ENCODE measurements at places on chromosomes 1 and 21. TPM values are rescaled to one million over a fixed set of nuclear protein-coding genes. Genes with fewer than 3 reads are reported as not detected.
A peak's percentile ranks its signal among the peaks of the same experiment; 100 is the strongest.

DNA sequence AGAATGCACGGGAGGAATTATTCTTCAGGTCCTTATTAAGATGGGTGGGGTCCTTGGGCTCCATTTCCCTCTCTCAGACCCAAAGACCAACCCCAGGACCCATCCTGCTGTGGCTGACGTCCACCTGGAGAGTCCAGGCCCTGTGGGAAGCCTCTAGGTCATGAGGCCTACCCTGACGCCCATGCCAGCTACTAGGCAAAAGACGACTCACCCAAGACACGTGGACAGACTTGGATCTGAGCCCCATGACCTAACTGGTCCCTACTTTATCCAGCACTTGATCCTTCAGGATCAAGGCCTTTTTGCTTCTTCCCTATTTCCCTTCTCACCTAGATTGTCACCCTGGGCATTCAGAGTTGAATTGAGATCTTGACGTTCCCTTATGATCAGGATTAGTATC, 56.0 kb upstream of the CASZ1 start:
- ATAC-seq, result no peak

GRCh38 chr1:109514846-109515245, 5.3 kb upstream of the AMIGO1 start:
- ATAC-seq, result no peak

- ATAC-seq, result no peak
These were observed 113.7 kb downstream of the ZSCAN20 start for GRCh38 chr1:33586106-33586505.

DNA sequence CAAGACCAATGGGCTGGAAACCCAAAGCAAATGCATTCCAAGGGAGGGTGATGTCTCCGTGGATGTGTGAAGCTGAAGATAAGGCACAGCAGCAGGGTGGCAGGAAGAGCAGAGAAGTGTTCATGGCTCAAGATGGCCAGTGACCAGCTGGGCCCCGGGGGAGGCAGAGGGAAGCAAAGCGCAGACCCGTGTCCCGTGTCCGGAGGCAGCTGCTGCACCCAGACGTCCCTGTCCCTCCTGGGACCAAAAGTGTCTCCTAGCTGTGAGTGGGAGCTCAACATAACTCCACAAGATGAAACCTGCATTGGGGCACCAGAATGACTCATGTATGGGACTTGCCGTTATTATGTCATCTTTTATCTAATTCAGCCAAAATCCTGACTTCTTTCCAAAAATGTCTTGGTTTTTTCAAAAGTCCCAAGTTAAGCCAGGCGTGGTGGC, 118.2 kb downstream of the RIPK4 start:
- ATAC-seq, result no peak

GRCh38 chr1:175737451-175737850, 5.9 kb downstream of the TNR start:
- no peak for ATAC-seq

DNA sequence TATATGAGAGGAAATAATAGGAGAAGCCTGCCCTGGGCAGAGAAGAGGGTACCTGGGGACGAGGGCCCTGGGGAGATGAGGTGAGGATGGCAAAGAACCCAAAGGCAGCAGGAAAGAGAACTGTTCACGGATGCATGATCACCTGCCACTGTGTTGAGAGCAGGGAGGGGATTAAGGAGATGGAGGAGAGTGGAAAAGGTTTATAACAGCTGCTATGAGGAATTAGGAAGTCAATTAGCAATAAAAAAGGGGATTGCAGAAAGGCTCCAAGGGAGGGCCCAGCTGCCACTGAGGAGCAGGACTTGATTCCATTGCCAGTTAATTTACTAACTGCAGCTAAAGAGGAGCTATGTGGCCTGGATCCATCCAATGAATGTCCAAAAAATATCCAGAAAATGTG, 61.1 kb downstream of the GFI1 start:
- no peak for ATAC-seq

DNA sequence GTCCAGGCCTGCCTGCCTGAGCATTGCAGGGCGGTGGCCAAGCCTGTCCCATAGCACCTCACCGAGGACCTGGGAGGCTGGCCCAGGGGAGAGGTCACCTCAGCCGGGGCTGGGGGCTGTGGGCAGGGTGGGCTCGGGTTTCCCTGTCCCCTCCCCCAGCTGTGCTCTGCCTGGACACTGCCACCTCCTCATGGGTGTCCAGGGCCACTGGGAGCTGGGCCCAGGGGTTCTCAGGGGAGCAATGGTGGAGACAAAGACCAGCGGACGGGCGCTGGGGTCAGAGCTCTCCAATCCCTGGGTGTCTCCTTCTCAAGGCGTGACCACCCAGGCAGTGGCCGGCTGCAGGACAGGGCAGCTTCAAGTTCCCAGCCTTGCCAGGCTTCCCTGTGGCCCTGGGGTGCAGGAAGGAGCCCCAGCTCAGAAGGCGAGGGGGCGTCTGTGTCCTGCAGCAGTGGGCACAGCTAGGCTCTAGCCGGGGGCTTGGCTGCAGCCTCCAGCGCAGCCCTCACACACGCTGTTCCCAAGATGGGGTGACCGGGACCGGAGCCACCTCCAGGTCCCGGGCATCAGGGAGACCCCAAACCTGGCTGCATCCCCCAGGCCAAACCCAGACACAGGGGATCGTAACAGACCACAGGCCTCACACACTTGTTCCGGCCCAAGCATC, 29.0 kb downstream of the TP73 start:
- peak; percentile 44 for ATAC-seq

GRCh38 chr1:229582011-229582694, 23.6 kb upstream of the ABCB10 start:
- no peak for ATAC-seq

DNA sequence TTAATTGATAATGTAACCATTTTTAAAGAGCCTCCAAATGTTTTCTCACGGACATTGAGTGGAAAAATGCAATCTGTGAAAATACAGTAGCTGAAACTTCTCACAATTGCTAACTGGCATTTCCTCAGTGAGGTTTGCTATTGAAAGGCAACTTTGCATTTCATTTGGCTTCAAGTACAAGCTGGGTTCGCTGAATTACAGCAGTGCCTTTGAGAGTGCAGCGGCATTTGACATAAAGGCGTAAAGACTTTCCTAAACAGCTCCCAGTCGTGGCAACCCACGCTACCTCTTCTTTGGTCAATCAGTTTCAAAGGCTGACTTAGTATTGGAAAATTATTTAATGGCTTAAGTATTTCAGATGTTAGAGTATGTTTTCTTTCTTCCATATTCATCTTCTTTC, 39.3 kb upstream of the ZBTB18 start:
- peak; percentile 83 for ATAC-seq

- peak; percentile 89 for ATAC-seq
These were observed 8.3 kb upstream of the RNF19B start for GRCh38 chr1:32972814-32973428.

- ATAC-seq, result no peak
These were observed 7.3 kb upstream of the TTC4 start for GRCh38 chr1:54708385-54708784.

DNA sequence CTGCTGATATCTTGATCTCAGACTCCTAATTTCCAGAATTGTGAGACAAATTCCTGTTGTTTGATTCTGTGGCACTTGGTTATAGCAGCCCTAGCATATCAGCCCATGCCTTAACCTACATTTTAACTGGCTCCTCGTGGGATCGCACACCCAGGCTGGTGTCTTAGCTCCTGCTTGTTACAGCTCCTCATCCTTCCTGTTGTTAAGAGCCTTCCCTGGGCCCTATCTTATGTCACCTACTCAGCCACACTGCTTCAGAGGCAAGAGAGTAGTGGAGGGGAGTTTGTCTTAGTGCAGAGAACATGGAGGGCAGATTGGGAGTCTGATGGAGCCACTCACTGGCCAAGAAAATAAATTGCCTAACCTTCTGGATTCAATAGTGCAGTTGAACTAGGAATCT, 131.0 kb downstream of the ROR1 start:
- ATAC-seq, result no peak

DNA sequence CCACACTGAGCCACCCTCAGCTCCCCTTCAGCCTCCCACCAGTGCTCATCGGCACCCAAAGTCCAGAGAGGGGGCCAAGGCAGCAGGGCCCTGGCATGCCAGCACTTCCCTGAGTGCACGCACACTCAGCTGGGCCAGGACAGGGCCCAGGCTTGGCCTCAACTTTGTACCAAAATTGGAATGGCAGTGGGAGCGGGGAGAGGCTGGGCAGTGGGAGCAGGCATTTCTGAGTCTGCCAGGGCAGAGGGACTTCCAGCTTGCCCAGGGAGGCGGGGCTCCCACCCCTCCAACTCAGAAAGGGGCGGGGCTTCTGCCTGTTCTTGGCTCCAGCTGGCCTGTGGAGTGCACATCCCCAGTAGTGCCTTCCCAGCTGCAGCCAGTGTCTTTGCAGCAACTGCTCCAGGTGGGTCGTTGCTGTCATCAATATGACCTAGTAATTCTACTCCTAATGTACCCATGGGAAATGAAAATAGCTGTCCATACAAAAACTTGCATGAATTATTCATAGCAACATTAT, 10.3 kb upstream of the SNX7 start:
- no peak for ATAC-seq

DNA sequence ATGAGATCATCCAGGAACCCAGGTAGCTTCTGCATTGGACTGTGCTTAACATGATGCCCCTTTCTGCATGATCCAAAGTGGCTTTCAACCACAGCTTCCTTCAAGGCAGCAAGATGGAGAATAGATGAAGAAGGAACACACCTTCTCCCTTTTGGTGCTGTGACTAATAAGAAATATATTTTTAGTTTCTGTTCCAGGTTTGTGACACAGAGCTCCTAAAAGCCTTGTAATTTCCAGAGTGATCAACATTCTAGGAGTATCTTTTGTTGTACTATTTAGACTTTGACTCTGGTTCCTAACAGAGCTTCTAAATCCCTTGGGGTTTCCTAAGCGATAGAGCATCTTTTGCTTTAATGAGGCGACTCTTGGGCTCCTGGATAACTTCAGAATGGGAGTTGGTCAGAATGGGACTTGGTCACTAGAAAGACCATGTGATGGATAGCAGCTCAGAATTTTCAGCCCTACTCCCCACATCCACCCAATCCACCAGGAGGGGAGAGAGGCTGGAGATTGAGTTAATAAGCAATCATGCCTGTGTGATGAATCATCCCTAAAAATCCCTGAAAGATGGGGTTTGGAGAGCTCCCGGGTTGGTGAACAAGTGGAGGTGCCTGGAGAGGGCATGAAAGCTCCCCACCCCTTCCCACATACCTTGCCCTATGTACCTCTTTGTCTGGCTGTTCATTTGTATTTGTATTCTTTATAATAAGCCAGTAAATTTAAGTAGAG, 134.8 kb downstream of the FGGY start:
- no peak for ATAC-seq

- ATAC-seq, result no peak
These were observed 43.2 kb upstream of the BACE2 start for GRCh38 chr21:41124641-41125201.

DNA sequence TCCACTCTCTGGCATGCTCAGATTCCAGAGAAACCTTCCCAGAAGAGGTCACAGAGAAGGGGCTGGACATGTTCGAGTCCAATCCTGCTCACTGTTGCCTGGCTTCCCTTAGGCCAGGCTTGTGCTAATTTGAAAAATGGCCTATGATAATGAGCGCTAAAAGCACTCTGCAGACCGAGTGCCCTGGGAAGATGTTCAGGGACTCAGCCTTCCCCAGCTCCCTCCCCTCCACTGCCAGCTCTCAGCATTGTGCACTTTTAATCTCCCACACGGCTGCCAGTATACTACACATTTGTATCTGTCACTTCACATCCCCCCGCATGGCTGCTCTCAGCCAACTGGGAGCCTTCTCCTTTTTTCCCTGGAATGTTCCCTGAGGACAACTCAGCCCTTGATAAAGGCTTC, 24.1 kb downstream of the FAM163A start:
- no peak for ATAC-seq

DNA sequence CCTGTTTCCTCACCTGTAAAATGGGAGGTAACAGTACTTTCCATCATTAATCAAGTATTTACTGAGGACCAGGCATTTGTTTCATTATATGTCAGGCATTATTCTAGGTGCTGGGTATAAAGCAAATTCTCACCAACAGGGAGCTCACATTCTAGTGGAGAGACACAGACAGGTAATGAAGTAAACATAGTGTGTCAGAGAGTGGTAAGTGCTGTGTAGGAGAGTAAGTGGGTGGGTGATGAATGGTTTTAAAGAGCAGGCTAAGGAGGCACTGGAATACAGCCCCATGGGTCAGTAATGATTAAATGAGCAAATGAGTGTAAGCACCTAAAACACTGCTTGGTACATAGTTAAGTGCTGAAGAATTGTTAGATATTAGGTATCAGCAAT, 60.4 kb downstream of the DNTTIP2 start:
- ATAC-seq, result no peak

DNA sequence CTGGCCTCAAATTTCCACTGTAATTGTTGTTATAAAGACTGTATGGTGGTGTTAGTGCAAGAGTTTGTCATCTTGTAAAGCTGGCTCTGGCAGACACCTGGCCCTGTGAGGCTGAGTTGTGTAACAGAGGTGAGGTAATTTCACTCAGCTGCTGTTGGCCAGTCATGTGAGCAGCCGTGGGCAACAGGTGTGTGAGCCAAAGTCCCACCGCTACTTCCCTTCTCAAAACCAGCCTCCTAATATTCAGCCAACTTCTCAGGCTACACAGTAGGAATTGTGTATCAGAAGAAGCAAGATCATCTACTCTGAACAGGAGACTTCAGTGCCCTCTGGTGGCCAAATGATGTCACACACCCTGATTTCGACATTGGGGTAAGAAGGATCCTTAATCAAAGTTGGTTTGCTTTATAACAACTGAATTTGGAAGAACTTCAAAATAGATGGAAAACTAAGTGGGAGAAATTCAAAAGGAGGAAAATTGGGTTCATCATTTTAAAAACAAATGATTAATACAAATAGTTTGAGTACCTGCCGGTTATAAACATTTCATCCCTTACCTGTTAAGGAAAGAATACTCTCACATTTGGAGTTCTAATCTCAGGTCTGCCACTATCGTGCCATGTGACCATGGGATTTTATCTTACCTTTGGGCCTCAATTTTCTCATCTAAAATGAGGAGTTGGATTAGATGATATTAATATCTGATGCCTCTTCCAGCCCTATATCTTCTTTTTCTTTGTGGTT, 2.6 kb upstream of the CREG1 start:
- no peak for ATAC-seq

DNA sequence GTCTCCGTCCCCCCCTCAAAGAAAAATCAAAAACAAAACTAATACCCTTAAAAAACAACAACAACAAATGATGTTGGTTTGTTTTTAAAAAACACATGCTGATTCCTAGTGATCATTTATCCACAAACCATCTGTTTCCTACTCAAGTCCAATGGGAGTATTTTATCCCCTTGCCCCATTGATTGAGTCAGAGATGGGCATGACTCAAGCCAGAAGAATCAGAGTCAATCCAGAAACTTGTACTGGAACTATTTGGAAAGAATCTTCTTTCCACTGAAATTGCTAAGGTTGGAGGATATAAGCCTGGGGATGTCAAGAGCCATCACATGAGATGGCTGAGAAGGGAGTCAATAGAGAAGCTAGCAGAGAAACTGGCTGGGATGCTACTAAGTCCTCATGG, 176.4 kb downstream of the MIS18A start:
- no peak for ATAC-seq

CATSPERE gene
- total RNA-seq, result 2.8 TPM

MAP1LC3C gene
- 0.93 TPM for total RNA-seq

TEKT2 gene
- 9.5 TPM for total RNA-seq

FCAMR gene
- total RNA-seq, result 0.49 TPM

KLHDC9 gene
- total RNA-seq, result not detected

SLAMF6 gene
- 0.09 TPM for total RNA-seq

OR2L2 gene
- 1.2 TPM for total RNA-seq

MAN1A2 gene
- total RNA-seq, result 57.9 TPM
